ENCODE measurements at places on chromosomes 12 and 14.

DNA sequence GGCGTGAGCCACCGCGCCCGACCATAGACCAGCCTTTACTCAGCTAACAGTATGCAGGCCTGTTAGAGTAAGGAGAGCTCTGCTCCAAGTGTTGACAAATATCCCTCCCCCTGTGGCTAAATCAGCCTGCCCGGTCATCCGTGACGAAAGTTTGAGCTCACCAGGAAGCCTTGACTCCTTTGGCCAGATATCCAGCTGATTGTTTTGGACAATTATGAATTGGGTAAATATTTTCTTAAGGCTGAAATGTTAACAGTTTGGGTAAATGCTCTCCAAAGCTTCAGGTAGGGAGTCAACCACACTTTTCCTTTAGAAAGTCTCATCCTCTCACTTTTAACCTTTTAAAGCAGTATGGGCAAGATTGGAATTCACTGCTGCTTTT is 157.9 kb downstream of the PAWR start:
- DNase-seq: no peak

- DNase-seq: no peak
Observed at GRCh38 chr12:42462486-42462885, 127.1 kb downstream of the PRICKLE1 start.

- DNase-seq: no peak
Observed at GRCh38 chr12:56877195-56878009, 56.8 kb downstream of the SDR9C7 start.

- DNase-seq: no peak
Observed at GRCh38 chr12:41769810-41770209, 374.9 kb downstream of the GXYLT1 start.

DNA sequence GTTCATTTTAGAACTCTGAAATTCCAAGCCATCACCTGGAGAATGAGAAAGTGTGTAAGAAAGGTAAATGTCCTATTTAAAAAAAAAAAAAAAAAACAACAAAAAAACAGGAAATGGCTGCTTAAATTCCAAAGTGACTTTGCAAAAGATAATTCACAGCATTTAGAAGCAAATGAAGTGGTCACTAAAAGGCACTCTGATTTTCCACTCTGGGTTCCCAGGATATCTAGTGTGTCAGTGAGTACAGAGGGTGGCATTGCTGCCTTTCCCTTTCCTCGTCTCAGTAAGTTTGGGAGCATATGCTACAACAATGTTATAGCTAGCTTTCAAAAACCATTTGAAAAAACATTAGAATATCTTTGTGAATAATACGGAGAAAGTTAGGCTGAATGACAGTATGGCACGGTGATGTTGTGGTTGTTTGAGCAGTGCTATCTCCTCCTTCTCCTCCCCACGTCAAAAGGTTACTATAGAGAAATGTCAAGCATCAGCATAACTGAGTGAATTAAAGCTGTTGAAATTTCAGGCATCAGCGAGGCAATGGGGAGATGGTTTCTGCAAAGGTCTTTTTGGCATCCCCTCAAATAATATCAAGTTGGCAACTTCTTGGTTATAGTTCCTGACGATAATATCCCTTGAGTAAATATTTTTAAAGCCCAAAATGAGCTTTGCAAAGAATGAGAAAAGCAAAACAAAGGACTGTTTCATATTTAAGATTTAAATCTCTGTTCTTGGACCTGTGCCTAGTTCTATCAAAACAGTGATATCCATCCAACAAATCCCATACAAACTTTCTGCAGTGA is 164.5 kb upstream of the E2F7 start:
- no peak for DNase-seq

DNA sequence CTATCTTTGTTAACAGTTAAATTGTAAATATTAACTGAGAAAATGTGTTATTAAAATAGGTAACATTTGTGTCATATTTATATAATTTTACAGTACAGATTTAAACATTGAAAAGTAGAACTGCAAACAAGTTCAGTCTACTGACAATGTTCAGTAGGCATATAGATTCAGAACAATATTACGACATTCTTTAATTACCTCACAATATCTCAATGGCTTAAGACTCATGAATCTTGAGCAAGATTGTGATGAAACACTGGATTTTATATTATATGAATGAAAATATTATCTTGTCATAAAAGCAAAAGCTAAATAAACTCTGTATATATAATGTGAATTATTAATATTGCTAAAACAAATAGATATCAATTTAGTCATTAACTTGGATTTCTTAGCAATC is 194.9 kb downstream of the ADAMTS20 start:
- DNase-seq: no peak

All from COLO829 (cell line).